ENCODE measurements at places on chromosomes 16 and 17. TPM values are rescaled to one million over a fixed set of nuclear protein-coding genes. Genes with fewer than 3 reads are reported as not detected.

DNA sequence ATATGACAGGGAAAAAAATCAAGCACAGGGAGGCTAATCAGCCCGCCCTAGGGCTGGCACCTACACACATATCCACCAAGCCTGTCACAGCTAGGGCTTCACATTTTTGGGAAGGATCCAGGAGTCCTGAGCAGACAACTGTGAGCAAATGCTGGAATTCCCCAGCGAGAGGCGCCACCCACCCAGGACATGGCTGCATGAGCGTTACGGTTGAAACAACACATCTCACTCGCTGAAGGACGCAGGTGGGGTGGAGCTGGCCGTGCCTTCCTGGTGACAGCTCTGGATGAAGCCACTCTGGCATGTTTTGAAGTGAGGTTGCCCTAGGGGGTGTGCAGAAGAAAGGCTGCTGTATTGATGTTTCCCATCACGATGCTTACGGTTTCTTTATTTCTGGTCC, 315.1 kb upstream of the EEF2KMT start:
- peak; percentile 76 for DNase-seq

HOXB13 gene
- total RNA-seq: not detected

DNA sequence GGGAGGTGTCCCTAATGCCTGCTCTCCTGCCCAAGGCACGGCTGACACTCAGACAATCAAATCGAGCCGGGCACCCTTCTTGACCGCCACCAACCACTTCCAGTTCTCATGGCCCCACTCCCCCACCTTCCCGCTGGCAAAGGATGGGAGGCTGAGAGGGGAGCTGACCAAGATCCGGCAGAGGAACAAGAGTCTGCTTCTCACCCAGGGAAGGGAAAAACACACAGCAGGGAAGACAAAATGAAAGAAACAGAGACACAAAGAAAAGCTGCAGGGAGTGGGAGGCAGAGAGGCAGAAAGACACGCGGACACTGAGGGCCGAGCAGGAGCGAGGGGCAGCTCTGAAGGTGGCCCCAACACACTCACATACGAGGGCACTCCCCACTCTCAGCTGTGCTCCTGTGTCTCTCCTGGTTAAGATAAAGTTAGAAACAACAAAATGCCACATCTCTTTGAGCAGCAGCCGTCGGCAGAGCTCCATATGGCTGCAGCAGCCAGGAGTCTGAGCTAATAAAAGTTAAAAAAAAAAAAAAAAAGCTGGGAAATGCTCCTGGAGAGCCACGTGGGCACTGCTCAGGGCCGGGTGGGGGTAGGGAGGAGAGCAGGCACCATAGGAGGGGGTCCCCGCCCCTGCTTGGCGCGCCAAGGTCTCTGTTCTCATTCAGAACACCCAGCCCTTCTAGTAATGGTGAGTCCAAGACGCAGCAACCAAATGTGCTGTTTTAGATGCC, 7.4 kb downstream of the LRRC75A start:
- peak; percentile 61 for DNase-seq

GRCh38 chr17:65183736-65184135, 46.6 kb downstream of the RGS9 start:
- DNase-seq: no peak

GRCh38 chr17:38918129-38918913, 7.1 kb upstream of the LASP1NB start:
- no peak for DNase-seq

GRCh38 chr16:86510465-86511261, at the start of gene FOXF1:
TSS of gene FOXF1 (plus strand) at chr16:86510527. CDS start at chr16:86510570, 43 bp downstream.
- no peak for DNase-seq

GRCh38 chr16:2286550-2286949, 18.6 kb upstream of the RNPS1 start:
- DNase-seq: no peak

- DNase-seq: no peak
Observed at GRCh38 chr17:15409721-15410250, 57.6 kb downstream of the CDRT4 start.

DNA sequence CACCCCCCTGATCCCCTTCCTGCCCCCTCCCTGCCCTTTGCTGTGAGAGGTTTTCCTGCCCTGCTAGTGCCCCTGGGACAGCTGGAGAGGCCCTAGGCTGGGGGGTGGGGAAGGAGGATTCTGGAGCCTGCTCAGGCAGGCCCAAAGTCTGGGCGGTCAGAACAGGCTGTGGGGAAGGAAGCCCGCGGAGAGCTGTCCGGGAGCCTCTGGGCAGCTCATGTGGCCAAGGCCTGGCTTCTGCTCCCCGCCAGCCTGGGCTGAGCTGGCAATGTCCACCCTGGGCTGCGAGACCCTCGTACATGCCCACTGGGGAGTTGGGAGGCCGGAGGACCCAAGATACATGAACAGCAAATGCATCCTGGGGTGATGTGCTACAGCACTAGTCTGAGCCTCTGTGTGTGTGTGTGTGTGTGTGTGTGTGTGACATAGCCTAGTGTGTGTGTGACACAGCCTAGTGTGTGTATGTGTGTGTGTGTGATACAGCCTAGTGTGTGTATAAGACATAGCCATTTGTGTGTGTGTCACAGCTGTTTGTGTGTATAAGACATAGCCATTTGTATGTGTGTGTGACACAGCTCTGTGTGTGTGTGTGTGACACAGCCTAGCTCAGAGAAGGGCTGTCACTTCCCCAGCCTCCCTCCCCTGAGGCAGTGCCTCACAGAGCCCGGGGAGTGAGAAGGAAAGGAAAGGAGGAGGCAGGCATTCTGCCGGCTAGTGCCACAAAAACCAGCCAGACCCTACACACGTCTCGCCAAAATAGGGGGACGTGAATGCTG, 201.4 kb upstream of the CIBAR2 start:
- DNase-seq: no peak

DNA sequence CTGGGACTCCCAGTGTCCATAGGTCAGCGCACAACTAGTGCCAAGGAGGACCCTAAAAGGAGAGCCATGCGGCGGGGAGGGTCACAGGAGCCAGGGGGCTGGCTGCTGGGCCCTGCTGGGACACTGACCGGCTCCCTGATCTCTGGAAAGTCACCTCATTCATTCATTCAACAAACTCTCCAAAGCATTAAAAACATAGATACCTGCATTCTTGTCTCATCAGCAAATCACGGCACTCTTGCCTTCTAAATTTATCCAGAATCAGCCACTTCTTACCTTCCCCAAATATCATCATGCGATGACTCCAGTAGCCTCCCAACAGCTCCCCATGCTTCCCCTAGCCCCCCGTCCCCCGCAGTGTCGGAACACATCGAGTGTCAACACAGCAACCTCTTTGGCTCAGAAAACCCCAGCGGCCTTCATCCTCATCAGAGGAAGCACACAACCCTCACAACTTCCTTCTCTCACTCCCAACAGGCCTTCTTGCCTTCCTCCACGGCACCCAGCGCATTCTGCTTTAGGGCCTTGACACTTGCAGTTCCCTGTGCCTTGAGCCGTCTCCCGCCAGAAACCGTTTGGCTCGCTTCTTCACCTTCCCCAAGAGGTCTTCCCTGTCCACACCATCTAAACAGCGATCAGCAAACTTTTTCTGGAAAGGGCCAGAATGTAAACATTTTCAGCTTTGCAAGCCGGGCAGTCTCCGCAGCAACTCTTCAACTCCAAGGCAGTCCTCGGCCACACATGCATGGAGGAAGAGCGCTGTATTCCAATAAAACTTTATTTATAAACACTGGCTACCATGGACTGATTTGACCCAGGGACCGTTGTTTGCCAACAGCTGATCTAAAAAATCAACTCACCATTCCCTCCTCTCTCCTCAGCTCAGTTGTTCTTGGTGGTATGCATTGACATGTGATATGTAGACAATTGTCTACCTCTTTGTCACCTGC, 119.5 kb upstream of the TNRC6C start:
- no peak for DNase-seq

DNA sequence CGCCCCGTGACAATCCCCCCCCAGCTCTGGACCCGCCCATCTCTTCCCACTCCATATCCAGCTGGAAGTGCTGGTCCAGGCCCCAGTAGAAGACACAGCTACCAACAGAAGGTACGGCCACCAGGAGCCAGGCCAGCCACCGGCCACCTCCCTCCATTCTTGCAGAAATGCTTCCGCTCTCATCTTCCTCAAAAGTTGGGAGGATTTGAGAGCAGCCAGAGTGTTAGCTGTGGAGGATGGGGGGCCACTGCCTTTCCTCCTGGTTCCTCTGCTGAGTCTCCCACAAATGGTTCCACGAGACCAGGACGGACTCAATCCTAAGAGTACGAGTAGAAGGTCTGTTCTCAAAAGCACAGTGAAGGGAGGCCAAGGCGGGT, 78.3 kb downstream of the GAS7 start:
- no peak for DNase-seq

DNA sequence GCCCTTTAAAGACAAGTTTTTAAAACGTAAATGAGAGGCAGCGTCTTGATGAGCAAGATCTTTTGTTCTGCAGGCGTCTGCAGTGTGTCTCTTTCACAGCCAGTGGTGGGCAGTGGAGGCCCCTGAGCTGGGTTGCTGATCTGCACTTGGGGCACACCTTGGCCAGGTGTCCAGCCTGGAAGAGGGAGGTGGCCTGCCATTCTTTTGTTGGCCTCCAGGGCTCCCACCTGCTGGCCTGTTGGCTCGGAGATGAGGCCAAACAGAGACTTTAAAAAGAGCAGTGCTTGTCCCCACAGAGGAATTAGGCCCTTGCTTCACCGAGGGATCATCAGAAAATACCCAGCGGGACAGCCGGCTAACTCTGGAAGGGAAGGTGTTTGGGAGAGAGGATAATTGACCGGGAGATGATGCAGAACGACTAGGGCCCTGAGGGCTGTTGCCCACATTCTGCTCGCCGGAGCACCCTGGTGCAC, 145.9 kb upstream of the PLCG2 start:
- DNase-seq: no peak

DNA sequence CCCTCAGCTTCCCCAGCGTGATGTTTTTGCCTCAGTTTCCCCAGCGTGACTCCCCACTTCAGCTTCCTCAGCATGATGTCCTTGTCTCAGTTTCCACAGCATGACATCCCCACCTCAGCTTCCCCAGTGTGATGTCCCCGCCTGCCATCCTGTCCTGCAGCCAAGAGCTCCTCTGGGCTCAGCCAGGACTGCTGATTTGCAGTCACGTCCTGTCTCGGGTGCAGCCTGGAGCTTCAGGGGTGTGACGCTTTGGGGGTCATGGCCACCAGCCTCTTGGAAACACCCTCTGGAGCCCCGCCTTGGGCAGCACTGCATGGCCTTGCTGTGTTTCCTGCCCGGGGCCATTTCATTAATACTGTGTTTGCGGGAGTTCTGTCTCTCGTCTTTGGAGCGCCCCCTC, 16.5 kb upstream of the NUDT16L1 start:
- no peak for DNase-seq

DNA sequence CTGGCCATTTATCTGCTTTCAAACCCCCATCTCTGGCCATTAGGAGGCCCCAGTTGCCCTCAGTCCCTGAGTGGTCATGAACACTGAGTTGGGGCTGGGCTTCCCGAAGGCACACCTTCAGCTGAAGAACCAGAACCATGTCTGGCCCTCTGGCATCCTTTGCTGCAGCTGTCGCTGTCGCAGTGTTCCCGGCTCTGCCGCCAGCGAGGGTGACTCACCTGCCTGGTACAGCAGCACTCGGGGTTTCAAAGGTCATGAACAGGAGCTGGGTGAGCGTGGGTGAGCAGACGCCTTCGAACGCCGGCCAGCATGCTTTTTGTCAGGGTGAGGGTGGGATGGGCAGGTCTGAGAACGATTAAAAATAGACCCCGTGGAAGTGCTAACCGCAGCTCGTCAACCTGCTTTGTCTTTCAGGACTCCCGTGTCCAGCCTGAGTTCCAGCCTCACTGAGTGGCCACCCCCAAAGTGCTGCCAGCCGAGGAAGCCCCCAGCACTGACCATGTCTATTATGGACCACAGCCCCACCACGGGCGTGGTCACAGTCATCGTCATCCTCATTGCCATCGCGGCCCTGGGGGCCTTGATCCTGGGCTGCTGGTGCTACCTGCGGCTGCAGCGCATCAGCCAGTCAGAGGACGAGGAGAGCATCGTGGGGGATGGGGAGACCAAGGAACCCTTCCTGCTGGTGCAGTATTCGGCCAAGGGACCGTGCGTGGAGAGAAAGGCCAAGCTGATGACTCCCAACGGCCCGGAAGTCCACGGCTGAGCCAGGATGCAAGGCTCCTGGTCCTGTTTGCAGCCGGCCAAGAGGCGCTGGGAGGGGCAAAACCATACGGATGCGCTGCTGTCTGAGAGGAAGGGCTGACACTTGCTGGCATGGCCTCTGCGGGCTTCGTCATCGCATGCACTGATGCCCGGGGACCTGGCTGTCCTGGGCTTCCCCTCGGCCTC, 7.6 kb downstream of the SNN start:
- no peak for DNase-seq

GRCh38 chr16:58487566-58488351, 12.2 kb upstream of the NDRG4 start:
- peak; percentile 93 for DNase-seq

NPIPB12 gene
- total RNA-seq: 25.3 TPM

GRCh38 chr17:82023447-82024241, 539 bp downstream of the LRRC45 start:
- no peak for DNase-seq

DNA sequence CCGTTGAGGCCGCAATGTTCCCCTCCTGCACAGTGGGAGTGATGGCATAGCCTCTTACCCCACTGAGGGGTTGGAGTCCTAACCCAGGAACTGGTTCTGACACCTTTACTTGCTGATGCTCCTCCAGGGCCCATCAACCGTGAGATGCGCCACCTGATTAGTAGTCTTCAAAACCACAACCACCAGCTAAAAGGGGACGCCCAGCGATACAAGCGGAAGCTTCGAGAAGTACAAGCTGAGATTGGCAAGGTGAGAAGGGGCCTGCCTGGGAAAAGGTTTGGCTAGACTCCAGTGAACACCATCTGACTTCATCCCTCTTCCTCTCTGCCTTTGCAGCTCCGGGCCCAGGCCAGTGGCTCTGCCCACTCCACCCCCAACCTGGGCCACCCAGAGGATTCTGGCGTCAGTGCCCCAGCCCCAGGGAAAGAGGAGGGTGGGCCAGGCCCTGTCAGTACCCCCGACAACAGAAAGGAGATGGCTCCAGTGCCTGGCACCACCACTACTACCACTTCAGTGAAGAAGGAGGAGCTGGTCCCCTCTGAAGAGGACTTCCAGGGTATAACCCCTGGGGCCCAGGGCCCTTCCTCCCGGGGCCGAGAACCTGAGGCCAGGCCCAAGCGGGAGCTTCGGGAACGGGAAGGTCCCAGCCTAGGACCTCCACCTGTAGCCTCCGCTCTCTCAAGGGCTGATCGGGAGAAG, 5.8 kb downstream of the RNF40 start:
- no peak for DNase-seq

DNA sequence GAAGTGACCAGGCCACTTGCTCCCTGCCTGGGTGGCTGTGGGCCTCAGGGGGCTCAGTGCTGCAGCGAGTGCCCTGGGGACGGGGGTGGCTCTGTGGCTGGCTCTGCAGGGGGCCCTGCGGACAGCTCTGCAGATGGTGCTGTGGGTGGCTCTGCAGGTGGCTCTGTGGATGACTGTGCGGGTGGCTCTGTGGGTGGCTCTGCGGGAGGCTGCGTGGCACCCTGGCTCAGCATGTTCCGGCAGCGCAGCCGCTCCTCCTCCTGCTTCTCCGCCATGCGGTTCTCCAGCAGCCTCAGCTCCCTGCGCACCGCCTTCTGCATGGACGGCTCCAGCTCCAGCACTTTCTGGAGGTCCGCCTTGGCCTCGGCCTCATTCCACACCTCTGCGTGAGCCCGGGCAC, 9.5 kb downstream of the AIPL1 start:
- DNase-seq: no peak

All from spinal cord (tissue), 10 donors.